ENCODE measurements at places on chromosomes 4 and X.

DNA sequence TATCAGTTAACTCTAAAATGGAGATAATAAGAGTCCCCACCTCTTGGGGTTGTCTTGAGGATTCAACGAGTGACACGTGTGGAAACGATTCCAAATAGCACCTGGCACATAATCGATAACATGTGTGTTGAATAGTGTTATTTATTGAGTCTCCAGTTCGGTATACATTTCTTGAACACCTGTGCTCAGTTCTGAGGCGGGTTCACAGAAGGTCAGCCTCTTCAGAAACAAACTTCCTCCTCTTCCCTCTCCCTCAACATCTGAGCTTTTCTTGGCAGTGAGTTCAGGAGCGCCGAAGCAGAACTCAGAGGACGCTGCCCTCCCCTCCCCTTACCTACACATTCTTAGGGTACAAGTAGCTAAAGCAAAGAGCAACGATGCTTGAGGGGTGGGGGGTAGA is 934 bp downstream of the PDHA1 start:
- no peak for DNase-seq

GRCh38 chrX:4932790-4933189 is 1219.3 kb upstream of the PRKX start:
- no peak for DNase-seq

DNA sequence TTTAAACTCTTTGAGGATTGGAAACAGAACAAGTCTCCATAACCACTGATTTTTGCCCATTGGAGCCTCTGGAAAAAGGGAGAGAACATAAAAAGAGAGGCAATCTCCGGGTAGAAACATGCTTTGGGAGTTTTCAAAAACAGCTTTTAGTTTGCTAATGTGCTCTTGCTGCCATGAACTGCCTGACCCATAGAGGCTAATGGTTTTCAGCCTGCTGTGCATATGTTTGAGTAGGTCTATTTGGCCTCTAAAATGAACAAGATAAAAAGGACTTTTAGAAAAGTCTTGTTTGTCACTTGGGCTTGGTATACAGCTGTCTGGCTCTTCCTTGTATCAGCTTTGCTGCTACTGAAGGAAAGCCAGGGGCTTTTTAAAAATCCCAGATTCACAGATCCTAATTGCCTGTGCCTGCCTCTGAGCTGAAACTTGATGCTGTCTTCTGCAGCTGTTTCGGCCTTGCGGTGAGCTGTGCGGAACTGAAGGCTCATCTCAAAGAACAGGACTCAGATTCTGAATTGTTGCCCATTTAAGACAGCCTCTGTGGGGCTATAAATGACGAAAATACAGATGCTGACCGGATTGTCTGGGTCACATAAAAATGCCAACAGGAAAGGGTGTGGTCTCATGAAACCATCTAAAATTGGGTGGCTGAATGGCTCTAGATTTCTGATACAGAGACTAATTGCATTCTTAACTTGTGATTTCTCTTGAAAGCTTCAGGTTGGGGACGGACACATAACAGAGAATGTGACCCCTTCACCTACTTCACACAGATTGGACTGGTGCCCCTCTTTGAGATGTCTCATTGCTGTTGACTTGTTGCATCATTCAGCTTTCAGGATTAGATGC is 18.4 kb upstream of the ZNF41 start:
- no peak for DNase-seq

DNA sequence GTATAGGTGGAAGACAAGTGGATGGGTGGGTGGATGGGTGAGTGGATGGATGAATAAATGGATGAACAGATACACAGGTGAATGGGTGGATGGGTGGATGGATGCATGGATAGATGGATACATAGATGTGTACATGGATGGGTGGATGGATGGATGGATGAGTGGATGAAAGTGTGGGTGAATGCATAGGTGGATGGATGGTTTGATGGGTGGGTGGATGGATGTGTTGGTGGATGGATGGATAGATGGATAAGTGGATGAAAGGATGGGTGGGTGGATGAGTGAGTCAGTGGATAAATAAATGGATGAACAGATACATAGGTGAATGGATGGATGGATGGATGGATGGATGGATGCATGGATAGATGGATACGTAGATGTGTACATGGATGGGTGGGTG is 1.6 kb downstream of the CRLF2 start:
- DNase-seq = no peak

GRCh38 chrX:17567821-17568220 is 169.5 kb upstream of the SCML1 start:
- no peak for DNase-seq

GRCh38 chrX:6849716-6850414 is 297.6 kb upstream of the STS start:
- DNase-seq = no peak

DNA sequence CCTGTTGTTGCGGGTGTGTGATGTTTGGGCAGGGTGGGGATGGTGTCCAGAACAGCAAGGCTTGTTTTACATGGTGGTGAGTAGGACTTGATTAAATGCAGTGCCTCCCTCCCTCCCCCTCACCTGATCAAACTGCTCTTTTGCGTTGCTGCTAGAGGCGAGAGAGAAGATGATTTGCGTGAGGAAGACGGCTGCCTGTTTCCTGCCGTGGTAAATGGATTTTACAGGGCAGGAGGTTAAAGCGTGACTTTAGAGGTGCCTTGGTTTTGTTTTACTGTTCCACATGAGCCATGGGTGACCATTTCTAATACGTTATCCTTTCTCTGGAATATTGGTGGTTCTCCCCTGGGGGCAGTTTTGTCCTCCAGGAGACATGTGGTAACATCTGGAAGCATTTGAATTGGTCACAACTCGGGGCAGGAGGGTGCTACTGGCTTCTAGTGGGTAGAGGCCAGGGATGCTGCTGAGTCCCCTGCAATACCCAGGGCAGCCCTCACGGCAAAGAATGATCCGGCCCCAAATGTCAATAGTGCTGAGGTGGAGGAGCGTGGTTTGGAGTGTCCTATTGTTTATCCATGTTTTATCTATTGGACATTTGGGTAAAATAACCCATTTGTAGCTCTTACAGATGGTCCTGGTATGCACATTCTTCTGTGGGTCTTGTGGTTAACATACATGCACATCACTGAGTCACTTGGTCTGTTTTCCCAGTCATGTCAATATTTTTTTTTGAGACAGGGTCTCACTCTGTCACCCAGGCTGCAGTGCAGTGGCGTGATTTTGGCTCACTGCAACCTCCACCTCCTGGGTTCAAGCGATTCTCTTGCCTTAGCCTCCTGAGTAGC is 73.7 kb downstream of the SHROOM2 start:
- DNase-seq = no peak

- no peak for DNase-seq
Observed at GRCh38 chr4:53854991-53855568, 209.3 kb downstream of the CHIC2 start.

GRCh38 chrX:81202456-81202819 is 536 bp downstream of the SH3BGRL start:
- no peak for DNase-seq

- no peak for DNase-seq
Observed at GRCh38 chr4:186829740-186830449, 106.2 kb upstream of the FAT1 start.

DNA sequence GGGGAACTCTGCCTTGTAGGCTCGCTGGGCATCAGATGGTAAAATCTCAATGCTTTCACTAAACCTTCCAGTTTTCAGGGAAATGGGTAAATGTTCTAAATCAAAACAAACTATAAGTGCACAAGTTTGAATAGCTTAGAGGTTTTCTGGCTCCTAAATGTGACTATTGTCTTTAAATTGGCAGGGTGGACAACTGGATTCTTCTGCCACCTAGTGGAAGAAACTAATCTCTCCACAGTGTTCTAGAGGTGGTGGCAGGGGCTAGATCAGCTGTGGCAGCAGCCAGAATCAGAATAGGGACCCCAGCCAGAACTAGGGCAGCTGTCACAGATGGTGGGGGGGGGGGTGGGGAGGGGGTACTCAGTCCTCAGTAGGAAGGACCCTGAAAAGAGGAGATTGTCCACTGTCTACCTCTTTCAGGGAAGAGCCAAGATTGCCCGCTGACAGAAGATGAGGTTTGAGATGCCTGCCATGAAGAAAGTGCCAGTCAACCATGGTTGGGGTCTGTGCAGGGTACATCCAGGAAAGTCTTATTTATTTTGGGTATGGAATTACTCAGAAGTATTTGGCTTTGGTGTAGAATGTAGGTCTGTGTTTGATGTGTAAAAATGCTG is 201.4 kb downstream of the CCNG2 start:
- DNase-seq = no peak

GRCh38 chrX:9131066-9131465 is 97.1 kb upstream of the FAM9B start:
- no peak for DNase-seq

- DNase-seq = no peak
Observed at GRCh38 chrX:68934421-68934820, 105.6 kb downstream of the EFNB1 start.

DNA sequence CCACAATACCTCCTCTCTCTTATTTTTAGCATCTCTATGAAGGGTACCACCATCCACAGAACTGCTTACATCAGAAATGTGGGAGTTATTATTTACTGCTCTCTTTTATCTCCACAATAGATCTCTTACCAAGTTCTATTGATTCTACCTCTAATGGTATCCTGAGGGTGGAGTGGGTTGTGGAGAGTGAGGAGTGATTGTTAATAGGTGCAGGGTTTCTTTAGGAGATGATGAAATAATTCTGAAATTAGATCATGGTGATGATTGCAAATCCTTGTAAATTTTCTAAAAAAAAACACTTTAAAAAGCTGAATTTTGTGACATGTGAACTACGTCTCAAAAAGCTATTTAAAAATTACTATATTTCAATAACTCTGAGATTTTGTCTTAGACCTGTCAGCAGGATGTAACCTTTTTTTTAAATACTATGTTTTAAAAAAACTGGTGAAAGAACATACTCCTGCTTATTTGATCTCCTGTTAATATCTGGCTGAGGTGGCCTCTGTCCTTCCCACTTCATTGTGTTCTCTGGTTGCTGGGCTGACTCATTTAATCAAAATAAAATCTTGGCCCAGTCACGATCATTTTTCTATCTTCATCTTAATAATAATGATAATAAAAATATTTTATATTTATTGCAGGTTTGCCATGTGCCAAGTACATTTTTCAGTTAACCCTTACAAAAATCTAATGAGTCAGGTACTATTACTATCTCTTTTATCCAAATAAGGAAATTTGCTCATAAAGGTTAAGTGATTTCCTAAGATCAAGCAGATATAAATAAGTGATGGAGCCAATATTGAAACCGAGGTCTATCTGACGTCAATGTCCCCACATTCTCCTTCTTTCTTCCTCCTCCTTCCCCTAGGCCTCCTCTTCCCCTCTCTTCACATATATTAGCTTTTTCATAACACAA is 73.5 kb downstream of the GLUD2 start:
- DNase-seq = no peak

DNA sequence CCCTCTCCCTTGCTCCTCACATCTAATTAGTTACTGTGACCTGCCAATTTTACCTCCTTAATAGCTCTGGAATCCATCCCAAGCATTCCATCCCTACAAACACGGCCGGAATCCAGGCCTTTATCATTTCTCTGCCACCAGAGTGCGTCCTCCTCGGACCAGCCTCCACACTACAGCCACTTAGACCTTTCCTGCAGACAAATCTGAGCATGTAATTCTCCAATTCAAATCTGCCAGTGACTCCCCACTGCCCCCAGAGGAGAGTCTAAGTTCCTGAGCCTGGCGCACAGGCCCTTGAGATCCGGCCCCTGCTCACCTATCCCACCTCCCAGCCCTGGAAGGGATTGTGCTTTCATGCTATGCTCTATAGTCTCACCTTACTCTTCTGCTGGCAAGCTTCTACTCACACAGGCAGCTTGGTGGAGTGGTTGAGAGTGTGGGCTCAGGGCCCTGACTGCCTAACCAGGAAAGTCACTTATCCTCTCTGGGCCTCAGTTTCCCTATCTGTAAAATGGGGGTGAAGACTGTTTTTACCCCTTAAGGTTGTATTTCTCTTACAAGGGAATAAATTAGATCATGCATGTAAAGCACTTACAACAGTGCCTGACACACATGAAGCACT is 31.2 kb downstream of the PJA1 start:
- DNase-seq = no peak

DNA sequence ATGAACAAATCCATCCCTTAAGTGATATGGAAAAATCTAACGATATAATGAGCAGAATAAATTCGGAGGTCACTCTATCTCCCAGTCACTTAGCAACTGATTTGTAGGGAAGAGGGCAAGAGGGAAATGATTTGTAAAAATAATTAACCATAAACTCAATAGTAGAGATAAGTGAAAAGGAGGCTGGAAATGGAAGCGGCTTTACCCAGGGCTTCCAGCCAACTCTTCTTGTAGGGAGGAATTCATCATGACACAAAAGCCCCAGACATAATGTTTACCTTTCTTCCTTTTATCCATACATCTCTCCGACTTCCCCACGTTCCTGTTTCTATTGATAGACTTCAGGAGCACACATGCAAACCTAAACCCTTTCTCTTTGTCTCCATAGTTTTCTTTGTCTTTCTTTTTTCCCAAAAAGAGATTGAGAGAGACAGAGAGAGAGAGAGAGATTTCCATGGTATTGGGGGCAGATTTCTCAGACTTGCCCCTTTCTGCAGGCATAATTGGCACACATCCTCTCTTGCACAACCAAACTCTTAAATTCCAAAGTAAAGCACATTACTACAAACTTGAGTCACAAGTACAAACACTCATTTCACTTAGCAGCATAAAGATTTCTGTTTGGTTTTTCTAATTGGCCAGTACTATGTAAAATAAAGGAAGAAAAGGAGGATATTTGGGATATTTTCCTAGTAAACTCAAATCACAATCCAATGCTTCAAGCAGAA is 140.9 kb downstream of the MAPK10 start:
- peak; percentile 17 for DNase-seq

DNA sequence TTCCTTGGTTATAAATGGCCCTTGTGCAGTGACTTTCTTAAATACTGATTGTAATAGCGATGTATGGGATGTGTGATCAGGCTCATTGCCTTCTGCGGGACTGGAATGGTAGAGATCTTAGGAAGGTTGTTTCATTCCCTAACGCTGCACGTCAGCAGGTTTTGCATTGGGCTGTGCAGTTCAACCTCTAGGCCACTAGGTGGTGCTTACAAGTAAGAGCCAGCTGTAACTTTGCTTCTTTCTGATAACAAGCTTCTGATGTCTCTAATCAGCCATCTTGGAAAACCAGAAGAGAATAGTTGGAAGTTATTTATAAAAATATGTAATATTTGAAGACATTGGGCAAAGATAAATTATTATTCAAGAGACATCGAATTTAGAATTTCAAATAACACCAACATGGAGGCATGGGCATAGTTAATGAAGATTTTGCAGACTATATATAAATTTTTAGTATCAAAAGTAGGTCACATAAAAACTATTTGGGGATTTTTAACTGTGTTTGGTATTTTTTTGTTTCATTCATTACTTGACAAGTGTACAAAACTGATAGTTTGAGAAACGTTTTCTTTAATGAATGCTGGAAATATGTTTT is 339.7 kb upstream of the PCDH7 start:
- no peak for DNase-seq

All from pancreas (tissue), 10 donors.